ENCODE measurements at places on chromosomes 7 and 10.

DNA sequence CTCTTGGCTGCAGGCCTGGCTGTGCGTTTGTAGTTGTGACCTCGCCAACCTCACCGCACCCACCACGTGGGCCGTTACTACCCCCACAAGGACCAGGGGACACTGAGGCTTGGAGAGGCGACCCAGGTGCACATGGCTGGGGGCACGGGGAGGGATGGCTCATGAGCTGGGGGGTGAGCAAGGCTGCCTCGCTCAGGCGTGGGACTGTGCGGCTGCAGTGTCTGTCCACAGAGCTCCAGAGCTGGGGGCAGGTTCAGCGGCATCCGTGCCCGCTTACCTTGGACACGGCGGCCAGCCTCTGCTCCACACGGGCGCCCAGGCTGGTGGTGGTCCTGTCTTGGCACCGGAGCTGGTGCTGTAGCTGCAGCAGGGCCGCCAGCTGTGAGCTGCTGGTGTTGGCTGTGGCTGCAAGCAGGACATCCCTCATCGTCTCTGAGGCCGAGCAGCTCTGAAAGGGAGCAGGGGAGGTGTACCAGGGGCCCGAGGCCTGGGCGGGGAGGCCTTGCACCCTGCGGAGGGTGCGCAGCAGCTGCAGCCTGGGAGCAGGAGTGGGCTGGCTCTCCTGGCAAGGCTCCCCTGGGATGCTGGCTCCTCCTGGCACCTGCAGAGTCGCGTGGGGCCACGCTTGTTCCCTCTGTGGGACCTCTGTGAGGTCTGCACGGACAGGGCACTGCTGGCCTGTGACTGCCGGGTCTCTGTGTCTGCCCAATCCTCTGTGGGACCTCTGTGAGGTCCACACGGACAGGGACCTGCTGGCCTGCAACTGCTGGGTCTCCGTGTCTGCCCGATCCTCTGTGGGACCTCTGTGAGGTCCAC lies 60.0 kb upstream of the NKX6-2 start:
- no peak for DNase-seq

- no peak for DNase-seq
These were observed 38.6 kb downstream of the MTPN start for GRCh38 chr7:135938563-135938962.

GRCh38 chr10:98302741-98303365 lies 34.9 kb upstream of the LOXL4 start:
- no peak for DNase-seq

DNA sequence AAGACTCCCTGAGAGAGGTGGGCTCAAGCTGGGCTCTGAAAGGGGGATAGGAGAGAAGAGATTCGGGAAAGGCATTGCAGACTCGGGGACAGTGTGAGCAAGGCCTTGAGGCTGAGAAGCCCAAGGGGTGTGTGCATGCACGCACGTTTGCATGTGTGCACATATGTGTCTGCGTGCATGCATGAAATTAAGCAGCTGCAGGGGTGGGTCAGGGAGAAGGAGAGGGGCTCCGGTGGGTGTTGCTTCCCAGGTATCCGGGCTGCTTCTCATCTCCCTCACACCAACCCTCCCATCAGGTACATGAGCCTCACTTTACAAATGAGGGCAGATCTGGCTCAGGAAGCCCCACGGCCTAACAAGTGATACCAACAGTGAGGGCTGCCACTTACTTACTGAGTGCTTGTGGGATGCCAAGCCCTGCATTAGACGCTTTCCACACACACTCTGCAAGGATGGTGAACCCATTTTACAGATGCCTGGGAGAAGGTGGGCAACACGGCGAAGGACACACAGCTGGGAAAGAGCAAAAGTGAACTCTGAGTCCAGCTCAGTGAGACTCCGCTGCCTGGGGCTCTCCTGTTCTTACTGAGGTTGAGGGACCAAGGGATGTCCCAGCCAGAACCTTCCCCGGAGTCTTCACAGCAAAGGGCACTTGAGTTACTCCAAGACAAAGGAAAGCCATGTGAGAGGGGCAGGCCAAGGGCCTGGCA lies 26.4 kb downstream of the ZCCHC24 start:
- no peak for DNase-seq

- DNase-seq, result no peak
These were observed 11.8 kb upstream of the ACBD5 start for GRCh38 chr10:27252267-27253000.
